Adrenal gland (tissue), 19 donors: ENCODE measurements at places on chromosomes 7 and 10. TPM values are rescaled to one million over a fixed set of nuclear protein-coding genes. Genes with fewer than 3 reads are reported as not detected.

POLD2 gene
- 47.5 TPM for total RNA-seq

DNA sequence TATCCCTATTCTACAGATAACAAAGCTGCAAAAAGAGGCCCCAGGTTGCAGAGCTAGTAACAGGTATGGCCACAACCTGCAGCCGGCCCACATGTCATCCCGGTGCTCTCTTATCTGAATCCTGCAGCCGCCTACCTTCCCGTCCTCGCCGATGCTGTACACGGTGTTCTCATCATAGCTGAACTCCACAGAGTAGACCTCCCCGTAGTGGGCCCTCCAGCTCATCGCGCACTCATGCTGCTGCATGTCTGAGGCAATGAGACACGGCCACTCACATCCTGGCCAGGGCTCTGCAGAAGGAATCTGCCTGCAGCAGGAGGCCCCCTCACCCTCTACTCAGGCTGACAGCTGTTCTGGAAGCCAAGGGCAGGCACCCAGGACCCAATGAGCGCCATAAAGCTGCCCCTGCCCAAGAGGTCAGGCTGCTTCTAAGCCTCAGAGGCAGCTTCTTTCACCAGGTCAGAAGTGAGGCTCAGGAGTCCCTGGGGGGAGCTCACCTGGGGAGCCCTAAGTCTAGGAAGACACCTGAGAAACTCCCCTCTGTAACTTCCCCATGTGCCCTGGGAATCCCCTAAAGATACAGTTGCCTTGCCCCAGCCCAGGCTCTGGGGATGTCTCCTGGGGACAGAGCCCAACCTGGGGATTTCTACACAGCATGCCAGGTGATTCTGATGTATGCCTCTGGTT lies 17.9 kb upstream of the CYREN start:
- no peak for DNase-seq
- no peaks in the 10 kb centered on the region for H3K36me3 ChIP-seq

TRIM73 gene
- total RNA-seq, result 7.3 TPM

AKR1E2 gene
- 9.1 TPM for total RNA-seq

DNA sequence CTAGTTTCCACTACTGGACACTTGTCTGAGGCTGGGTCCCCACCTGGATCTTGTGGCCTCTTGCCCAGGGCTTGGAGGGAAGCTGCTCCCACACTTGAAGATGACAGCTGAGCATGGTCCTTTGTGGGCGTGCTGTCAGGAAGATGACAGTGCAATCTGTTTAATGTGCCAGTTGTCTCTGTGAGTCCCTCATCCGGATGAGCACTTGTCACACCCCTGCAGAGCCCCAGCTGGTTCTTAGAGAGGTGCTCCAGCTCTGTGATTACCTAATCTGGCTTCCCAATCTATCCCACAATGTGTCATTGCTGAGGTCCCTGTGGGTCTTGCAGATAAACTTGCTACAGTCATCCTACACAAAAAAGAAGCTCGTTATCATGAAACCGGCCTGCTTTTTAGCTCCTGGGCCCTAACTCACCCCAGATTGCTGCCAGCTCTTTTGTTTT lies 34.8 kb upstream of the CCSER2 start:
- H3K4me3 ChIP-seq, result no peak overlapping the region
- no peak for DNase-seq
- H3K36me3 ChIP-seq, result no peaks in the 10 kb centered on the region
- no peaks in the 10 kb centered on the region for H3K4me1 ChIP-seq
- H3K27ac ChIP-seq, result no peak overlapping the region
- H3K27me3 ChIP-seq, result no peaks in the 10 kb centered on the region

GRCh38 chr7:154977250-154977649 lies 25.7 kb downstream of the PAXIP1 start:
- no peak for DNase-seq
- H3K4me3 ChIP-seq, result no peak overlapping the region
- H3K36me3 ChIP-seq, result no peaks in the 10 kb centered on the region
- no peaks in the 10 kb centered on the region for H3K27me3 ChIP-seq
- H3K27ac ChIP-seq, result no peak overlapping the region
- no peaks in the 10 kb centered on the region for H3K4me1 ChIP-seq

FAM237B gene
- total RNA-seq, result not detected

LIPM gene
- not detected for total RNA-seq

GRCh38 chr7:156074982-156075615 lies 262.8 kb upstream of the SHH start:
- no peak overlapping the region for H3K4me3 ChIP-seq
- DNase-seq, result no peak
- H3K27ac ChIP-seq, result no peak overlapping the region

GRCh38 chr7:30743371-30744074 lies 8.4 kb upstream of the INMT start:
- no peaks in the 10 kb centered on the region for H3K36me3 ChIP-seq
- no peaks in the 10 kb centered on the region for H3K4me1 ChIP-seq
- H3K27me3 ChIP-seq, result no peaks in the 10 kb centered on the region
- DNase-seq, result no peak
- no peak overlapping the region for H3K4me3 ChIP-seq
- no peak overlapping the region for H3K27ac ChIP-seq

DNA sequence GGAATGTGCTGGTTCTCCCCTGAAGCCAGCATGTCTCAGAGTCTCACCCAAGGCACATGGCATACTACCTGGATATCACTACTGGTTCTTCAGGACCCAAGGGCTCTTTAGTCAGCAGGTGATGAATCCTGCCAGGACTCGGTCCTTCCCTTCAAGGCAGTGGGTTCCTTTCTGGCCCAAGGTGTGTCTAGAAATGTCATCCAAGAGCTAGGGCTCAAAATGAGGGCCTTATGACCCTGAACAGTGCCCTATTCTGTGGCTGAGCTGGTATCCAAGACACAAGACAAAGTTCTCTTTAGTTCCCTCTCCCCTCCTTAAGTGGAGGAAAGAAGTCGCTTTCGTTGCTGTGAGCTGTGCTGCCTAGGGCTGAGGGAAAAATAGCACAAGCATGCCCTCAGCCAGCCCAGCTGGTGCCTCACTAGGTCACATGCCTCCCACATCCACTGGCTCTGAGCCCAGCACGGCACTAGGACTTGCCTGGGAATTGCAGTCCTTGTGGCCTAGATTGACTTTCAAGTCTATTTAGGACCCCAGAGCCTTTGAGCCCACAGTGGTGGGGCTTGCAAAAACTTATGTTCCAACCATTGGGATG lies 106.0 kb downstream of the BMS1 start:
- no peak for DNase-seq
- H3K27me3 ChIP-seq, result no peaks in the 10 kb centered on the region
- no peaks in the 10 kb centered on the region for H3K4me1 ChIP-seq
- H3K4me3 ChIP-seq, result no peak overlapping the region
- no peak overlapping the region for H3K27ac ChIP-seq
- H3K36me3 ChIP-seq, result no peaks in the 10 kb centered on the region

DNA sequence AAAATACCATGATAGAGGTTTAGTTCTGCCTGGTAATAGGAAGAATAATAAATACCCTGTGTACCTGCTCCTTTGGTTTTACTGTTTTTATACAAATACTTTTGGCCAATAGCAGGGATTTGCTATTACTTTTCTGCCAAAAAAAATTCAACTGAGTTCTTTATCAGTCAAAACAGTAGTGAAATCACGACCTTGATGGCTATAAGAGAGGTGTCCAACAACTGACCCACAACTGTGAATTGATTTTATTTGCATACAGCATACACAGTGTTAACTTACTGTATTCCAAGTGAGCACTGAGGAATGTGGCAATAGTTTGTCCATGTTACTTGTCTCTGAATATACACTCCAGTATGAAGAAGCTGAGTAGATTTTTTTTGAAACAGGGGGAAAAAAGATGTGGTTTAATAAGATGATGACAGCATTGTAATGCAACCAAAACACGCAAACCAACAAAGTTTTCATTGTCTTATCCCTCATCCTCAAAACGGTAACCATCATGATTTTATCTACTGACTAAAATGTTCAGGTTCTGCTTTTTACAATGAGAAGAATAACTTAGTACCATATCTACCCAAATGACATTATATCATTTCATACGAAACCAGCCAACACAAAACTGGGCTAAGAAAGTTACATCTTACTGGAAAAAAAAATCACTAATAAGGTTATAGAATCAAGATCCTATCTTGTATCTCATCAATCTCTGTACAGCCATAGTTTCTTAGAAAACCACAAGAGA lies 63.3 kb downstream of the GSAP start:
- H3K27ac ChIP-seq, result no peak overlapping the region
- H3K4me3 ChIP-seq, result no peak overlapping the region
- DNase-seq, result no peak
- peaks cover 7% of the 10 kb centered on the region for H3K36me3 ChIP-seq
- no peaks in the 10 kb centered on the region for H3K27me3 ChIP-seq
- no peaks in the 10 kb centered on the region for H3K4me1 ChIP-seq

DNA sequence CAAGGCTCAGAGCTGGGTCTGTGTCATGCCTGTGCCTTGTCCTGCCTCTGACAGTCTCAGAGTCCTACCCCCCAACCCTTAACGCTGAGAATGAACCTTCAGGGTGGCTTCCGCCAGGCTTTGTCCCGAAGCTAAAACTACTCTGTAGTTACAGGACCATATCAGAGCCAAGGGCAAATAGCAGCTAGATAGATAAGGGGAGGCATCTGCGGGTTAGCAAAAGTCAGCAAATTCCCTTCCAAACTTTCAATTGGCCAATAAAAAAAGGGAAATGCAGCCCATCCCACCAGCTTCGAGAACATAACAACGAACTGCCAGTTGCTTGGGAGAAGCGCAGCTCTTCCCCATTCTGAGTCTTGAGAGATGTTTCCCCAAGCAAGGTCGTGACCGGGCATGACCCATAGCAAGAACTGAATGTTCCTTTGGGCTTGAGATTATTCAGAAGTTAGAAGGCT lies 17.7 kb downstream of the CCL24 start:
- H3K27me3 ChIP-seq, result no peaks in the 10 kb centered on the region
- peaks cover 44% of the 10 kb centered on the region for H3K4me1 ChIP-seq
- no peak overlapping the region for H3K4me3 ChIP-seq

TWIST1 gene
- total RNA-seq, result 16.3 TPM

DNA sequence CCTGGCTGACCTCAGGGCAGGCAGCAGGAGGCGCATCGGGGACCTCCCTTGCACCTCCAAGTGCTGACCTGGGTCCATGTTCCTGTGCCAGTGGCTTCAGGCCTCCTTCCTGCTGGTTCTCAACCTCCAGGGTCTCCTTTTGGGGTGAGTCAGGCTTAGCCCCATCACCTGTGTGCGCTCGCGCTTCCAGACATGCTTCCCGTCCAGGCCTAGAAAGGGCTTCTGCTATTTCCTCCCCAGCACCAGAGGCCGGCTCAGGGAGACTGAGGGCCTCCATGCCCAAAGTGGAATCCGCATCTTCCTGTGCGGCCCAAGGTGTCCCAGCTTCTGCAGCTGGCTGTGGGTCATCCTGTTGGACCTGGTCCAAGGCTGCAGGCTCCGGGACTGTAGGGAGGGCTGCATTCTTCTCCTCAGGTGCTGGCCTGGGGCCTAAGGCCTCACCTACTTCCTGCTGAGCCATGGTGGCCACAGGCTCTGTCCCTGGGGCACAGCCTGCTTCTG lies 5.9 kb downstream of the NACAD start:
- H3K36me3 ChIP-seq, result no peaks in the 10 kb centered on the region
- no peak for DNase-seq
- no peaks in the 10 kb centered on the region for H3K27me3 ChIP-seq
- no peak overlapping the region for H3K27ac ChIP-seq
- H3K4me3 ChIP-seq, result no peak overlapping the region

SUPV3L1 gene
- total RNA-seq, result 37.7 TPM

- no peaks in the 10 kb centered on the region for H3K36me3 ChIP-seq
- no peak overlapping the region for H3K4me3 ChIP-seq
- no peak for DNase-seq
These were observed 363.4 kb upstream of the MKI67 start for GRCh38 chr10:128489324-128490247.

CFAP70 gene
- 7.0 TPM for total RNA-seq

GRCh38 chr7:132292803-132293202 lies 283.5 kb downstream of the PLXNA4 start:
- no peak for DNase-seq
- H3K36me3 ChIP-seq, result no peaks in the 10 kb centered on the region
- no peak overlapping the region for H3K27ac ChIP-seq
- no peaks in the 10 kb centered on the region for H3K4me1 ChIP-seq
- H3K4me3 ChIP-seq, result no peak overlapping the region
- H3K27me3 ChIP-seq, result no peaks in the 10 kb centered on the region

DNA sequence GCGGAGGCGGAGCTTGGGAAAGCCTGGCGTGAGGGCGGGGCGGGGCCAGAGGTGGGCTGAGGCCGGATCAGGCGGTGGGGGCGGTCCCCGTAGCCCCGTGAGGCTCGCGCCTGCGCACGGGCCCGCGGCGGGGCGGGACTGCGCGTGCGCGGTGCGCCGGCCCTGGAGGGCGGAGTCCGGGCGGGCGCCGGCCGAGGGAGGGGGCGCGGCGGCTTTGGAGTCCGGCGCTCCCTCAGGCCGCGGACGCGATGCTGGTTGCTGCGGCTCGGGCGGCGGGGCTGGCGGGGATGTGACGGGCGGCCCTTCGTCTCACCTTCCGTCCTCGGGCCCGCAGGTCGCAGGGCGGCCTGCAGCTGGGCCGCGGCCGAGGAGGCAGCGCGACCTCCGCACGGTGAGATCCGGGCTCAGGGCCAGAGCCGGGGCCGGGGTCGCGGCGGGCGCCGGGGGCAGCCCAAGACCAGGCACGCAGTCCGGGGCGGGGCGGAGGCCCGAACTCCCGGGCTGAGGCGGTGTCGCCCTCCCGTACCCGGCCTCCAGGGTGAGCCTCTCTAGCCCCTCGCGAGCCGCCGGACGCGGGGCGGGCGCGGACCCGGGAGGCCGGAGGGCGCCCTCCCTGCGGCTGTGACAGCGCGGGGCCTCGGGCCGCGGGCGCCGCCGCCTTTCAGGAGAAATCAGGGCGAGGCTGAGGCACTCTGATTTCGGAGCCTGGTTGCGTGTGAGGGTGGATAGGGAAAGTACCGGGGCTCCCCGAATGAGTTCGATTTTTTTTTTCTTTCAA lies at the start of gene CCSER2:
Gene CCSER2 (plus strand): TSS at position 172 of the 778 bp plus-strand sequence. CDS start 42,464 bp downstream, outside the sequence.
- no peaks in the 10 kb centered on the region for H3K27me3 ChIP-seq
- peaks cover 6% of the 10 kb centered on the region for H3K4me1 ChIP-seq
- peak; percentile 98 for DNase-seq
- no peaks in the 10 kb centered on the region for H3K36me3 ChIP-seq

DNA sequence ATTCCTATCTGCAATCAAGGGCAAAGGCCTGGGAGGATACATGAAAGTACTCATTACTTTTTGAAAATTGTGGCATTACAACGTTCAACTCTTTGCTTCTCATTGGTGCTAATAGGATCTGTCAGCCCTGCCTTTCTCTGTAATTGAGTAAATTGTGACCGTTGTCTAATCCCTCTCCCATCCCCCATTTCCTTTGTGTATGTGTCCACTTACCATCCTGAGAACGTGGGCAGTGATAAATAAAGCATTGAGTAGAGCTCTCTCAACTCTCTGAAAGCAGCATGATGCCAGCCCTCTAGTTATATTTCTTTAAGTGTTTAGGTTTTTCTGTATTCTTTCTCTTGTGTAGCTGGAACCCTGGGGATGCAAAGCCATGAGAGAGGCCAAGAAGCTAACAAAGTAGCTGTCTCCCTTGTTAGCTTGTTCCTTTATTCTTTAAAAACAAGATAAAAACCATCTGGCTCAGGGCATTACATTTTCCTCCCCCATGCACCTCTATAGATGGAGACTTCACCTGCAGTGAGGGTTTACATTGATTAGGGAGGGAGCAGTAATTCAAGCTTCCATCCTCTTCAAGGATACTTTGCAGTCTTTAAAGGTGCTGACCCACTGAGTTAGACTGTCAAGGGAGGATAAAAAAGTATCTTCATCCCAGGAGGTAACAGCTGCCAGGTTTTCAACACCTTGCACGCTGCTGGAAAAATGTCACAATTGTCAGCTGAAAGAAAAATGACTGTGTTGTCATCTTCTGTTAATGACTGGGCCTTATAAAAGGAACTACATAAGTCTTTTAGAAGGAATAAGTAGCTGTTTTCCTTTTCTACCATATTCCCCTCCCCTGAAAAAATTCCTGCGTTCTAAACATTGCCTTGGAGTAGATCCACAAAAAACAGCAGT lies 112.3 kb downstream of the BTRC start:
- no peak overlapping the region for H3K27ac ChIP-seq
- no peaks in the 10 kb centered on the region for H3K36me3 ChIP-seq
- DNase-seq, result no peak
- peaks cover 19% of the 10 kb centered on the region for H3K4me1 ChIP-seq
